Stimulated activated CD8-positive, alpha-beta memory T cell treated with anti-CD3 and anti-CD28 coated beads, Interleukin-4, amount 100 ng/mL, for 48 hours (primary cell): ENCODE measurements at places on chromosomes 3 and 15.
A peak's percentile ranks its signal among the peaks of the same experiment; 100 is the strongest.

DNA sequence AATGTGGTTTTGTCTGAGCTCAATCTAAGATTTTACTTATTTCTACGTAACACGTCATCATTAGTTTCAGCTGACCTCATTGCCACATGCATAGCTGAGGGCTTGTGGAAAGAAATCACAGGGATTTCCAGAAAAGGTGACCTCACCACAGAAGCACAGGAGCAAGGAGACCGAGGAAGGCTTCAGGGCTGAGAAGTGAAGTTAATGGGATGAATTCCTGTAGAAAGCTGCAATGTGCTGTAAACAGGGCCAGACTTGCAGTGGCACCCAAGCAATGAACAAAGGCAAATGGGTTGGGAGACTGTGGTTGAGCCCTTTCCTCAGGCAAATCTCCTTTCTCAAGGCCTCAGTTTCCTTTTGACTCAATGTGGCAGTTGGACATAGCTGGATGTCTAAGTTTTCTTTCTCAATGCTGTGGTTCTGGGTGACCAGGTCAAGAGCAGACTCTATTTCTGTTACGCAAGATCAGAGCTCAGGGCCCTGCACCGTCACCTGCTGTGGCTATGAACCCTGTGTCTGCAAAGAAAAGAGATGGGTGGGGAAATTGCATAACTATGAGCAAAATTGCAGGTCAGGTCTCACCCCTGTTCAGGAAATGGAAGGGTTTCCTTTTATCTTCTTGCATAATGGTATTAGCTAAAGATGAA is 252.2 kb upstream of the TBL1XR1 start:
- DNase-seq: peak; percentile 28

DNA sequence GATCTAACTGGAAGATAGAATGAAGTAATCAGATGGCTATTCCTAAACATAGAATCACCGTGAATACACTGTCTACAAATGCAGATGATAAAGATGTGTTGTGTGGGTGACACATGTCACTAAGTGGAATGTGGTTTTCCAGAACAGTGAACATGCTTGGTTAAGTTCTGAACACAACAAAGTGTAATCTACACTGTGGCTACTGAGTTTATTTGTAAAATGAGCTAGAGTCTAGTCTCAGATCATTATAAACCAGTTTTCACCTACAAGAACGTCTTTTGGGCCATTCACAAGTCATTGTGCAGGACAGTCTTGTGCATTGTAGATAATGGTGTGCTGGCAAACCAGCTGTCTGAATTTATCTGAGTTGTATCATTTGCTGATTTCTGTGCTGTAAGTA is 35.3 kb downstream of the OXNAD1 start:
- no peak for DNase-seq

DNA sequence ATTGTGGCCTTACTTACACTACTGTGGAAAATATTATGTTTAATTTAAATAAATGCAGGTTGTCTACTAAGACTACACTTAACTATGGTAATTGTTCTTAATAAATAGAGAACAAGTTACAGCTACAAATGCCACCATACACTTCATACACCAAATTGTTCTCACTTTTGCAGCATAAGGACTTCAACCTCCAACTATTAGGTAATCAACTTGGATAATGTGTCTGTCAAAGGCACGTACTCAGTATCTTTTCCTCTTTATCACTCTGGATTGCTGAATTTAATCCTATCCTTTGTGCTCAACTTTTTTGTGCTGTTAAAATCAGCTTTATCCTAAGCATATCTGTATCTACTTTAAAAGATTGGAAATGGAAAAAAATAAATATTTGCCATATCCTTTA is 41.6 kb upstream of the TMEM87A start:
- DNase-seq: no peak

- no peak for DNase-seq
These were observed 82.4 kb upstream of the PLCL2 start for GRCh38 chr3:16802389-16802788.

GRCh38 chr15:62737551-62737950 is 305.0 kb upstream of the TPM1 start:
- no peak for DNase-seq

- no peak for DNase-seq
These were observed 49.8 kb downstream of the SGO1 start for GRCh38 chr3:20136231-20136630.

DNA sequence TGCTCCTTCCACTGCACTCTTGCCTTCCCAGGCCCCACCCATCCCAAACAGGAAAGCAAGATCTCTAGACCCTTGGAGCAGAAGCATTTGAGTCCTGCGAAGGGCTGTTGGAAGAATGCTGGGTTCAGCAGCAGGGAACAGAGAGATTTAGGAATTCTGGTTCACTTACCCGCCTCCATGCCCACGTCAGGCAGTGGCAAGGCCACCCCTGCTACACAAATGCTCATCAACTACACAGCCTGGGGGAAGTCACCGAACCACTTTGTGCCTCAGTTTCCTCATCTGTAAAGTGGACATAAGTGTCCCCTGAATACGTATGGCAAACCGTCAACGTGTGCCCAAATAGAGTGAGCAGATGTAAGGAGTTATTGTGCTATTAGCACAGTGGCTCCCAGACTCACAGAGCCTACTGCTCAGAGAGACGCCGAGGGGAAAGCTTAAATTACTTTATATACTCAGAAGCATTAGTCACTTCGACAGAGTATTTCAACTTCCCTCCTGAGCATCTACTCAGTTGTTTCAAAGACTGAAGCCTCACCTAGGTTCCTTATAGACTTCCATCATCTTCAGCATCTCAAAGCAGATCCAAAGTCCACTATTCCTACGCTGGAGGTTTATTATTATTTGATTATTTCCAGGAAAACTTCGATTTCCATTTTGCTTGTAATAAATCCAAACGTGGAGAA is 905 bp downstream of the HOMER2 start:
- no peak for DNase-seq

DNA sequence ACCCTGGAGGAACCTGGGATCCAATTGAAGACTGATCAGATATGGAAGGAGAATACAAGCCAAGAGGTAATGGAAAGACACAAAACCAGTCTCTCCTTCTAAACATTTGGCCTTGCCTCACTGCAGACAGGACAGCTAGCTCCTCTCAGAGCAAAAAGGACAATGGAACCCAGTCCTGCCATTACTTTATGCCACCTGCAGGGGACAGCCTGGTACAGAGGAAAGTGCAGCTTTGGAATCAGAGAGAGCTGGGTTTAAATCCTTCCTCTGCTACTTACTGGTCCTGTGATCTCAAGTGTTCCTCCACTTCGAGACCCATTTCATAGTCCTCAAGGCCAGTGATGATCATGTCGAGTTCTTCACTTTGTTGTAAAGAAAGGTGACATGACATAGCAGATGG is 159.4 kb upstream of the SMAD3 start:
- no peak for DNase-seq

- DNase-seq: peak; percentile 50
These were observed 92.7 kb downstream of the LRRC28 start for GRCh38 chr15:99343881-99344551.
